Fibroblast of gingiva (primary cell): ENCODE measurements at places on chromosomes 5 and 9.

DNA sequence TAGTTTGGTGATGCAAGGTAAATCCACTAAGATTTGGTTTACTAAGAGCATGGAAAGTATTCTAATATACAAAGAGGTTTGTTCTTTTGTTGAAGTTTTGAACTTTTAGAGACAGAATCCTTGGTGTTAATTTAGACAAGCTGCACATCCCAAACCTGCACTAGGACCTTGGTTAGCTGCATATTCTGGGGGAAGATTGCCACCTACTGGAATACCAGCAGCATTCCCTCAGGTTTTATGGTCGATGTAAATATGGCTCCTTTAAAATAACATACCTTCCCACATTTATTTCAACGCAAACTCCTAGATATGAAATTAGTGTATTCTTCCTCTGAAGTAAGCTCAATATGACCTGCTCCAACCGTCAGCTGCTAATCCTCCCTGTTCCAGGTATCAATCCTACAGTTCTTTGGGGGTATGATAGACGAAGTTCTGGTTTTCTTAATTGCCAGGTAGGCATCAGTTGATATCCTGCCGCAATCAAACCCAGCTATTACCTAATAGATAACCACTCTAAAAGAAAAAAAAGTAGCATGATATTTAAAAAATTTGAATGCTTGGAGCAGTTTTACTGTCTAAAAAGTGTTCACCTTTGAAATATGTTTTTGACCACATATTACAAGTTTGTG, 624.1 kb downstream of the ISL1 start:
- no peak for DNase-seq

GRCh38 chr9:93010056-93010455, 48.4 kb upstream of the SUSD3 start:
- no peak for DNase-seq

DNA sequence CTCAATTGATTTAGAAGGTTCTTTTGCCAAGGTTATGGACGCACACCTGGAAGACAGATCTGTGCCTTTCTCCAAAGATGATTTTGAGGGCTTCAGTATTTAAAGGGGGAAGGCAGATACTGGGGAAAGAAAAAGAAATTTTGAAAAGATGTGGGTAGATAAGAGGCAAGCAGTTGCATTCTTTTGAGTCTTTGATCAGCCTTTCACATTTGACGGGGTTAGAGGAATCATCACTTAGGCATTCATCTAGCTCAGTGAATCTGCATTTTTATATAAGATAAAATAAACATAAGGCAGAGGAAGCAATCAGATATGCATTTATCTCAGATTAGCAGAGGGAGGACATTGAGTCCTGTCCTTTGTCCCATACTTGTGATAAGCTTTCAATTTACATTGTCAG, 243.4 kb upstream of the RAI14 start:
- DNase-seq: no peak

DNA sequence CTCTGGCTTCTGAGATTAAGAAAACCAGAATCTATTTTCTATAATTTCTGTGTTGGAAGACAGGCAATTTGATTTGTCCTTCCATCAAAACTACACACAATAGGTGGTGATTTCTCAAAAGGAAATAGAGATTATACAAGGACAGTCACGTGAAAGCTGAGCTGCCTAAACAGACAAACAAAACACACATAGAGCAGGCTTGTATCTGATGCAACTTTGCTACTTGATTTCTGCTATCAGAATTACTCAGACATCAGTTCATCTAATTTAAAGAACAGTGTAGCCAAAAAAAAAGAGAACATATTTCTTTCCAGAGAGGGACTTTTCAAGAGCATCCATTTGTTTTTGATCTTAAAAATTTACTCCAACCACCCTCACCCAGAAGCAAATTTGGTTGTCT, 2128.3 kb upstream of the C9orf72 start:
- no peak for DNase-seq

GRCh38 chr5:10632110-10632761, 68.4 kb downstream of the ANKRD33B start:
- DNase-seq: no peak

GRCh38 chr5:170330568-170331054, 33.0 kb upstream of the LCP2 start:
- no peak for DNase-seq

- peak; percentile 98 for DNase-seq
Measured at GRCh38 chr9:113593682-113594281, 130.3 kb downstream of the RGS3 start.

GRCh38 chr9:69647804-69648203, 24.4 kb downstream of the APBA1 start:
- DNase-seq: no peak

- DNase-seq: no peak
Measured at GRCh38 chr9:37324261-37324683, 98.2 kb upstream of the GRHPR start.

DNA sequence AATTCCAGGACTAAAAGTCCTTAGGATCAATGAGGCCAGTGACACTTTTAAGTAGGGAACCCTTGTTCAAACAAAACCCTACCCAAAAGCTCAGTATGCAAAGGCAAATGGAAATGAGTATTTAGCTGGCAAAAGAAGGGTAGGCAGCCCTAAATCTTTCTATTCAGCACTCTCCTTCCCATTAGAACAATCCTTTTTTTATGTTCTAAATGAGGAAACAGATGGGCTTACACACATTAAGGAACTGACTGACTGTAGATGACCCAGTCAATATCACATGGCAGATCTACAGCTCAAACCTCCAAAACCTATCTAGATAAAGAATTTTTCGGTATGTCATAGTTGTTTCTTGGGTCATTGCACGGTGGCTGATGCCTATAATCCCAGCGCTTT, 7.2 kb downstream of the CSNK1A1 start:
- DNase-seq: no peak

- no peak for DNase-seq
Measured at GRCh38 chr5:62273687-62274086, 32.3 kb upstream of the KIF2A start.

GRCh38 chr9:121285835-121286687, 18.1 kb downstream of the GSN start:
- peak; percentile 81 for DNase-seq

DNA sequence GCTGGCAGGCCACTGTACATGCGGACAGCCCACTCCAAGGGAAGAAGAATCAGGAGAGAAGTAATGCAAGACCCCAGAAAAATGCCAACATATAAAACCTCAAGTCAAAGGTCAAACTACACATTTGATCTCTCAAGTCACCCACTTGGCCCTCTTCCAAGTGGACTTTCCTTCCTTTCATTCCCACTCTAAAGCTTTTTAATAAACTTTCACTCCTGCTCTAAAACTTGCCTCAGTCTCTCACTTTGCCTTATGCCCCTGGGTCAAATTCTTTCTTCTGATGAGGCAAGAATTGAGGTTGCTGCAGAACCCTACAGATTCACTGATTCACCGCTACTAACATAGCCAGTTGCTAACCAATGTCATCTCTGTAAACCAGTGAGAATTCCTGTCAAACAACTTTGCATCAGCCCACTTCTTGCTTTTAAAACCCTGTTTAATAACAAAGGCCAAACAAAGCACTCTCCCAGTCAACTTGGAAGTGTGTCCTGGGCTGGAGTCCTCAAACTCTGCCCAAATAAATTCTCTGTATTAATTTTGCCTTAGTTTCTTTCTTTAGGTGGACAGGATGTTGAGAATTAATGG, 6.9 kb upstream of the ATP6V1G1 start:
- no peak for DNase-seq

DNA sequence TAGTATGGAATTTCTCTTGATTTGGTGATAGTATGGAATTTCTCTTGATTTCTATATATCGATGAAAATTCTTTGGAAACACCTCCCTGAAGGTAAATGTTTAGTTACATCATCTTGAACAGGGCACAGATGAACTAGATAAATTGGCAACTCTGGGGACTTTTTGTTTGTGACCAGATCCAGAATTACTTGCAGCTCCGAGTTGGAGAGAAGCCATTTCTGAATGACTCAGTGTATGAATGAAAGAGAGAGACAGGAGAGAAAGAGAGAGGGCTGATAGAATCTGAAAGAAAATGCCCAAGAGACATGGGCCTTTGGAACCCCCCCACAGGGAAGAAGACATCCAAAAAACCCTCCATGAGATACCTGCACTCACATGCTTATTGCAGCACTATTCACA, 14.1 kb downstream of the TNFSF15 start:
- DNase-seq: no peak
